ENCODE measurements at places on chromosomes 16 and 17. TPM values are rescaled to one million over a fixed set of nuclear protein-coding genes. Genes with fewer than 3 reads are reported as not detected.

ABR gene
- 60.8 TPM for total RNA-seq

DNA sequence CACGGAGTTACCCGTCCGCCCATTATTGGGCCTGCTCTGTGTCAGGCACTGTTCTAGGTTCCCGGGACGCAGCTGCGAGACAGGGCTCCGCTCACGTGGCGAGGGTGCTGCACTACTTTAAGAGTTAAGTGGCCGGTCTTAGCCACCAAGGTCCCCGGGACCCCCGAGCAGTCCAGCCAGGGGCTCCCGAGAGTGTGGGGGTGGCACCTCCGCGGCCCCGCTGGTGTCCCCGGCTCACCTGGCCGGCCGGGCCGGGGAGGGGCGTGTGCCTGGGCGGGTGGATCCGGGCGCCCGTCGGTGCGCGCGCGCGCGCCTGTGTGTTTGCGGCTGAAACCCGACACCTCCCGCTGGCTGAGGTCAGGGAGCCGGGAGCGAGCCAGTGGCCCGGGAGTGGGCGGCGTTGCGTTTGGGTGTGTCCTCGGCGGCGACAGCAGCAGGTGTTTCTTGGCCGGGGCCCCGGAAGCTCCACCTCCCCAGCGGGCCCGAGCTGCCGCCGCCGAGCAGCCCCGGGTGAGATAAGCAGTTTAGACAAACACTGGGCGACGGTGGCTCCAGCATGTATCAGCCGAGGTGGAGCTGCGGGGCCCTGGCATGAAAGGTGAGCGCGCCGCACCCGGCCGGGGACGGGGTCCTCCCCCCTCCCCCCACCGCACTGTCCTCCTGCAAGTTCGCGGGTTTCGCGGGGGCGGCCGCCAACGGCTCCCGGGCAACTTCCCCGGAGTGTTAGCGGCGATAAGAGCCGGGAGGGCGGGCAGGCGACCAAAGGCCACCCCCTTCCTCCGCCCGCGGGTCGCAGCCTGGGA is at the start of gene GSE1:
Gene GSE1 (plus strand): TSS at position 522 of the 803 bp plus-strand sequence. CDS start 70 bp downstream, at position 592.
- peak; percentile 77 for DNase-seq
- H3K4me1 ChIP-seq, result peaks cover 49% of the 10 kb centered on the region
- H3K27me3 ChIP-seq, result no peaks in the 10 kb centered on the region

DNA sequence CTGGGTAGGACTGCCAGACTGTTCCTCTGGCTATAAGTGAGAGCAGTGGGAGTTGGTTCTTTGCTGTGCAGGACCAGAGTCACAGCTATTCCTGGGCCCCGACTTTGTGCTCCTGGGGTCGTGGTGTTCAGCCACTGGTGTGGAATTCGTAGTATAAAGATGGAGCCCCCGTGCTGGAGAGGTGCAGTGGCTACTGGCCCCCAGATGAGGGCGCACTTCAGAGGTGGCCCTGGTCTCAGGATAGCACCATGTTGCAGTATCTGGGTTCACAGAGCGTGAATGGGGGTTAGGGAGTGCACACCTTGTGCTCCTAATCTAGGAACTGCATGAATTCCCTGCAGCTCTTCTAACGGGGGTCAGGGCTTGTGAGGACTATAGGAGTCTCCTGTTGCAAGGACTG is 21.1 kb downstream of the TANC2 start:
- H3K36me3 ChIP-seq, result no peaks in the 10 kb centered on the region
- no peak overlapping the region for H3K27ac ChIP-seq
- no peaks in the 10 kb centered on the region for H3K27me3 ChIP-seq

DNA sequence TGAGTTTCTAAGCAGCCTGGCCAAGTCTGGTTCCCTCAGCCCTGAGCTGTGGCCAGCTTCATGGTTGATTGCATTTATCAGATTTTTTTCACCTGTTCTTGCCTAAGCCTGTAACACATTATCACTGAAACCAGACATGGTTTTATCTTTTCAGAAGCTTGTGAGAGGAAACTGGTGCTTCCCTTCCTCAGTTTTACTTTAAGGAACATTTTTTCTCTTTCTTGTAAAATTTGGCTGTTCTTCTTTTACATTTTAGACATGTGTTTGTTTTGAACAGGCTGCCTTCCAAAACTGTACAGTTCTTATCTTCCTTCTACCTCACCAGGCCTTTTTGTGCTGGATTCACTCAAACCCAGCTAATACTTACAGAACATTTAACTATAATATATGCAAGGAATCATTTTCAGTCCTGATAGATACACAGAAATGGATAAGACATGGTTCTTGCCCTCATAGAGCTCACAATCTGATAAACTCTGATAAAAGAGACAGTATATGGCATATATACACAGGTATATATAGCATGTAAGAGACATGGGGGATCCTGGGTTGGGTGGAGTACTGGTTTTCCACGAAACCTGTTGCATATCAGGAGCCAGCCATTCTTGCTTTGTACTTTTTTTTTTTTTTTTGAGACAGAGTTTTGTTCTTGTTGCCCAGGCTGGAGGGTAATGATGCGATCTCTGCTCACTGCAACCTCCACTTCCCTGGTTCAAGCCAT is 44.5 kb downstream of the ZNRF1 start:
- no peaks in the 10 kb centered on the region for H3K4me1 ChIP-seq
- no peaks in the 10 kb centered on the region for H3K27me3 ChIP-seq
- peak overlapping the region; percentile 57 for H3K27ac ChIP-seq
- H3K4me3 ChIP-seq, result no peak overlapping the region

GRCh38 chr16:56945847-56946527 is 14.0 kb downstream of the HERPUD1 start:
- H3K4me3 ChIP-seq, result no peak overlapping the region
- H3K27me3 ChIP-seq, result no peaks in the 10 kb centered on the region
- peaks cover 36% of the 10 kb centered on the region for H3K36me3 ChIP-seq
- DNase-seq, result no peak

- DNase-seq, result no peak
- H3K36me3 ChIP-seq, result no peaks in the 10 kb centered on the region
- H3K27me3 ChIP-seq, result no peaks in the 10 kb centered on the region
- H3K27ac ChIP-seq, result no peak overlapping the region
- H3K4me1 ChIP-seq, result peaks cover 4% of the 10 kb centered on the region
These were observed 200.1 kb upstream of the GSE1 start for GRCh38 chr16:85412911-85413520.

GP1BA gene
- total RNA-seq, result not detected

GRCh38 chr16:14155572-14156190 is 84.6 kb downstream of the MRTFB start:
- H3K36me3 ChIP-seq, result no peaks in the 10 kb centered on the region
- H3K27ac ChIP-seq, result no peak overlapping the region
- no peak for DNase-seq
- no peaks in the 10 kb centered on the region for H3K4me1 ChIP-seq

C1QTNF8 gene
- not detected for total RNA-seq

ZACN gene
- total RNA-seq, result 2.8 TPM

- H3K4me3 ChIP-seq, result no peak overlapping the region
- no peak for DNase-seq
- no peaks in the 10 kb centered on the region for H3K4me1 ChIP-seq
- peaks cover 7% of the 10 kb centered on the region for H3K36me3 ChIP-seq
These were observed 39.7 kb downstream of the VPS35L start for GRCh38 chr16:19595043-19595767.

- H3K36me3 ChIP-seq, result no peaks in the 10 kb centered on the region
- no peaks in the 10 kb centered on the region for H3K27me3 ChIP-seq
- H3K4me1 ChIP-seq, result peaks cover 38% of the 10 kb centered on the region
- no peak for DNase-seq
- H3K4me3 ChIP-seq, result no peak overlapping the region
- H3K27ac ChIP-seq, result no peak overlapping the region
These were observed 24.7 kb downstream of the KDM8 start for GRCh38 chr16:27228045-27228444.

Data from CD8-positive, alpha-beta memory T cell (primary cell).